Stimulated activated CD8-positive, alpha-beta memory T cell treated with anti-CD3 and anti-CD28 coated beads, Interleukin-7, amount 100 ng/mL, for 1 hour (primary cell): ENCODE measurements at places on chromosomes 11 and 22.

DNA sequence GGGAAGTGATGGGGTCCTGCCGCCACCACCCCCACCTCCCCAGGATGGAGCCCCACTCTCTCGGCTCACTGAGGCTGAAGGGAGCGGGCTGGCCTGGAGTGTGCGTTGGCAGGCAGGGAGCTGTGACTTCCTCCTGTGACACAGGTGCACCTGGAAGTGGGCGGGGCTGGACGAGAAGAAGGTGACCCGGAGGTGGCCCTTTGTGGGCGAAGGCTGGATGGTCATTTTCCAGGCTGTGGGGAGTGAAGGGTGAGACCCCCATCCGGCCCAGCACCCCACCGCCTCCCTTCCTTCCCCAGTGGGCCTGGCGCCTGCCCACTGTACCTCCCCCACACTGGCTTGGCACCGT lies 15.3 kb downstream of the IL17REL start:
- no peak for DNase-seq

GRCh38 chr11:22703040-22703439 lies 36.6 kb downstream of the GAS2 start:
- no peak for DNase-seq

GRCh38 chr22:42881982-42882656 lies 25.0 kb upstream of the ARFGAP3 start:
- DNase-seq: no peak

- no peak for DNase-seq
These were observed 9.8 kb downstream of the NRXN2 start for GRCh38 chr11:64713016-64713707.

DNA sequence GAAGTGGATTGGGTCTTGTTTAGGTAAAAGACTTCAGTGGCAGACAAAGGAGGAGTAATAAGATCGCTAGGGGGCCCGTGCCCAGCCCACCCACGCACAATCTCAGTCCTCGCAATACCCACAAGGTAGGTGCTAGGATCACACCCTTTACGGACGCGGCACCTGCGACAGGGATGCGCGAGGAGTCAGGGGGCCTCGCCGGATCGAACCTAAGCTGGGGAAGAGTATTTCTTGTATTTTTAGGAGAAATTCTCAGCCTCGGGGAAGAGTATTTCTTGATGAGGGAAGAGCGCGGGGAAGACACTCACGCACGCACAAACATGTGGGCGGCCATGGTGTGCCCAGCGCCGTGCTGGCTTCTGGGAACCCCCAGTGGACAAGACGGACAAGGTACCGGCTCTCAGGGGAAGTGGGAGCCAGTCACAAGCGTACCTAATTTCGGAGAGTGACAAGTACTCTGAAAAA lies 745 bp upstream of the FAM118A start:
- no peak for DNase-seq

GRCh38 chr22:30253205-30253852 lies 6.8 kb upstream of the LIF start:
- DNase-seq: no peak
